H1 (cell line): ENCODE measurements at places on chromosomes 3 and 15.

GRCh38 chr3:20935791-20936190, 749.8 kb upstream of the SGO1 start:
- DNase-seq = no peak

DNA sequence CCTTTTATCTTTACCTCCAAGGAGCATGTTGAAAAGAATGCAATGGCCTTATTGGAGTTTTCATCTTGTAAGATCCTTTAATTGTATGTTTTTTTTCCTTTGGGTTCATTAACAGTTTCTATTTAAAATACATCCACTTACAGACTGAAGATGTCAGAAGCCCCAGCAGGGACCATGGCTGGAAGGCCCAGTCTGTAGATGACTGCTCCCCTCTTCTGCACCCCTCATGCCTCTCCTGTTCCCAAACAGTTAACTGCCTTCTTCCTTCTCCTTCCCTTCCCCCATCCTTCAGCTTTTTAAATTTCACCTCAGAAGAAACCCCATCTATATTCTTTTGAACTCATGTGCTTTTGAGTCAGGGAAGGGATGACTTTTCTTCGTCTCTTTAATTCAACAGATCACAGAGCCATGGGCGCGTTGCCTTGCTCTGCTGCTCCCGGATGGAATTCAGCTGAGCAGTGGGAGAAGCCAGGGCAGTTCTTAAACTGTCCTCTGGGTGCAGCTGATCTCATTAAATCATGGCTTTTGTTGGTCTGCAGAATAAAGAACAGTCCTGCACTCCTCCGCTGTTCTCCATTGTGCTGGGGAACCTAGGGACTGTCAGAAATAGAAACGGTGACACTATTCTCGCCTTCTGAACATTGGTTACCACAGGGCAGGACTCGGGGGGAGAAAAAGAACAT, 71.5 kb upstream of the EIF1B start:
- DNase-seq = no peak

DNA sequence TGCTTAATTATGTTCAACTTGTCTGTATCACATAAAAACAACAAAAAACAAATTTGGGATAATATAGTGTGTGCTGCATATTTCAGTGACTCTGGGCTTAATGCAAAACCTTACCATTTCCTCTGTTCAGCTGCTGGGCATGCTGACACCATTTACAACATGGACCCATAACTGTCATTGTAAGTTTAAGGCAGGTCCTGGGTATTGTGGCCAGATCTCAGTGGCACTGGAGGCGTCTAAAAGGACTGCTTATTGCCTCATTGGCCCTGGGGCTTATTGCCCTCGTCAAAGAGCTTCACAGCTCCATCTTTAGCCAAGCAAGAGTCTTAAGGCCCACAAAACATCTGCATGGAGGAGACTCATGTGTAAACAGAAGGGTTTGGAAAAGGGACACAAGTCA, 390.2 kb downstream of the NR2F2 start:
- no peak for DNase-seq

GRCh38 chr3:87062685-87063084, 71.7 kb upstream of the VGLL3 start:
- DNase-seq = no peak

DNA sequence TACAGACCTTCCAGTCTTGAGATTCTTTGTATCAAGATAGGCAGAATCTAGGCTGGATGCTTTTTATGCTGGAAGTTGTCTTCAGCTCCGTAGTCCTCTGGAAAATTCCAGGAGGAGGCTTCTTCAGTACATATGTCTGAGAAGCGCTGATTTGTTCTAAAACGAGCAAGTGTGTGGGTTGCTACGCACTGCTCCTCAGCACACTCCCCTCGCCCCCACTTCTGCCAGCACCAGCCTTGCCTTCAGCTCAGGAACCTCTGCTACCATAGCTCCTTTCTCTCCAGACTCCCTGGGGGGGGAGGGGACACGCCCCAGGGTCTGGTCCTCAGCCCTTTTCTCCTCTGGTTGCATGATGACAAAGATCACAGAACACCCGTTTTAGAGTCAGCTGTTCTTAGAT, 75.5 kb upstream of the TRA2B start:
- DNase-seq = no peak

DNA sequence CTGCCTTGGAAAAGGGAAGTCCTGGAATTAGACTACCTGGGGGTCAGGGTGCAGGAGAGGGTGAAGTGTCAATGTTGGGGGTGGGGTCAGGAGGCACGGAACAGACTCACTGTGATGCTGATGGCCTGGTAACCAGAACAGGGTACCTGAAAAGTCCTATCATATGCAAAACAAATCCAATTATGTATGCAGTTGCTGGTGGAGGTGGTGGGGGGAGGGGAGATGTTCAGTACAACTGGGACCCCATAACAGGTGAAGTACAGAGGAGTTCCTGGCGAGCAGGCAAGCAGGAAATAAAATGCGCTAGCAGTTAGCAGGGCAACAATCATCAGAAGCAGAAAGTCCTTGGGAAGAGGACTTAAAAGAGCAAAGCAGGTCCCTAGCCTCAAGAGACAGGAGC, 4.2 kb upstream of the KATNBL1 start:
- DNase-seq = peak; percentile 46

GRCh38 chr3:106083207-106083606, 214.4 kb upstream of the CBLB start:
- no peak for DNase-seq

- no peak for DNase-seq
These were observed 60.1 kb downstream of the DAPK2 start for GRCh38 chr15:63986185-63986680.

- no peak for DNase-seq
These were observed 732.8 kb upstream of the CFAP20DC start for GRCh38 chr3:59782664-59783063.

DNA sequence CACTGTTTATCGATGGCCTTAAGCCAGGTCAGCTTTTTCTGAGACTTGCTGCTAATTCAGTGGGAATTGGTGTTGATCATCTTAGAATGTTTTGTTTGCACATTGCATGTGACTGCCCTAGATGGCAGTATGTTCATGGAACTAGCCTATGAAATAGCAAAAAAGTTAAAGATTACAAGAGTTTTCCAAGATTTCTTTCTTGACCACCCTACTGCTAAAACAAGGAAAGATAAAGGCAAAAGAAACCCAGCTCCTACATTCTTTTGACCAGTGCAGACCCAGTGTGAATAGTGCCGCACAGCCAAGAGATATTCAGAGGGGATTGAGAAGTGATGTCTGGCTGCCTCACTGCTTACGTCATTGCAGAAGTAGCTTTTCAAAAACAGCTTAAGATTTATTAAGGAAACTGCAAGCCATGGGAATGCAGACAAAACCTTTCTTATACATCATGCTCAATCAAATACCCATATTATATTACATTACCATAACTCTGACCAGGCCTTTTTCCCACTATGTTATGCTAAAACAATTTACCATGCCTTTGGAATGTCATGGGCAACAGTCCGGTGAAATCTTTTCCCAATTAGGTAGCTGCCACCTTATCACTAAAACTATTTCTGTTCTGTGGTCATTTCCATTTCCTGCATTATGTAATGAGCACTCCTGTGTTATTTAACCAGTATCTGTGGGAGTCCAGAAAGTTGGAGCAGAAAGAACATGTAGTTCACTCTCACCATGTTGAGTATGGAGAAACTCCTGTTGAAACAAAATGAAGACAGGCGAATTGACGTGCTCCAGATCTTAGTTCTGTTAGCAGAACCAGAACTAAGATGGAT, 6.0 kb downstream of the PHLDB2 start:
- no peak for DNase-seq

DNA sequence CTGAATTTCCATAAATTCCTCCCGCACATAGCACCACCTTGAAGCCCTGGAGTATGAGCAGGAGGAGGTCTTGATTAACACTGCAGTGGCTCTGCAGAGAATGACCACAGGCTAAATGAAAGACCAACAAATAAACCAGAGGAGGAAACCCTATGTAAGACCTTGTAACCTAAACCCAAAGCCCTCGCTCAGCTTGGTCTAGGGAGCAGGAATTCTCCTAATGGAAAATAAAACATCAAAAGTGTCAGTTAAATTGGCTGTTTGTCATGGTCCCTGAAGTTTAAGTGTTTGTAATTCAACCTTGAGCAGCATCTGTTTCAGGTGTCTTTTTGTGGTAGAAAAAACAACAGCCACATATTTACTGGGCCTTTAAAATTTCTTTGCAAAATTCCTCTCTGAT, 9.2 kb upstream of the UBE2Q2 start:
- no peak for DNase-seq

- DNase-seq = no peak
These were observed 895 bp downstream of the GATA2 start for GRCh38 chr3:128491941-128492670.

DNA sequence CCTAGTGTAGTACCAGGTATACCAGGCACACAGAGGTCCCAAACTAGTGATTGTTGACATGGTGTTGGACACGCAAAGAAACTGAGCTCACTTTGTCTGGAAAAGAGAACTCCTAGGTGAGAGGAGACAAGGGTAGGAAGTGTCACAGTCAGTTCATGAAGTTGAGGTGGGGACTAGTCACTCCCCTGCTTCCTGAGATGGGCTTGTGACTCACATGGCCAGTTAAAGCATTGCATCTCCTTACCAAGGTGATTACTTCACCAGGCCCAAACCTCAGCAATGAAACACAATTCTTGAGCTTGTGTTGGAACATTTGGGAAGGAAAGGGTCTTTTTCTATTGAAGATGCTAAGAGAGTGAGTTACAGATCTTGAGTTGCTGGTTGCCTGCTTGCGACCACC, 49.2 kb upstream of the RAD18 start:
- no peak for DNase-seq

- DNase-seq = no peak
These were observed 17.4 kb downstream of the PLXNB1 start for GRCh38 chr3:48412375-48413001.

DNA sequence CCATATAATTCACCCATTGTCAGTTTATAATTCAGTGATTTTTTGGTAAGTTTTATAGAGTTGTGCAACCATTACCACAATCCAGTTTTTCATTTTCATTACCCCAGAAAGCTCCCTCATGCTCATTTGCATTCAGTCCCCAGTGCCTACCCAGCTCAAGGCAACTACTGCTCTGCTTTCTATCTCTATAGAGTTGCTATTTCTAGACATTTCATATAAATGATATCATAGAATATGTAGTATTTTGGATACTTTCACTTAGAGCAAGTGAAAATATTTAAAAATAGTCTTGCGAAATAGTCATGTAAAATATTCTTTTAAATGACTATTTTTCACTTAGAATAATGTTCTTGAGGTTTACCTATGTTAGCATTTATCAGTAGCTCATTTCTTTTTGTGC, 42.1 kb downstream of the ZNF654 start:
- DNase-seq = no peak

DNA sequence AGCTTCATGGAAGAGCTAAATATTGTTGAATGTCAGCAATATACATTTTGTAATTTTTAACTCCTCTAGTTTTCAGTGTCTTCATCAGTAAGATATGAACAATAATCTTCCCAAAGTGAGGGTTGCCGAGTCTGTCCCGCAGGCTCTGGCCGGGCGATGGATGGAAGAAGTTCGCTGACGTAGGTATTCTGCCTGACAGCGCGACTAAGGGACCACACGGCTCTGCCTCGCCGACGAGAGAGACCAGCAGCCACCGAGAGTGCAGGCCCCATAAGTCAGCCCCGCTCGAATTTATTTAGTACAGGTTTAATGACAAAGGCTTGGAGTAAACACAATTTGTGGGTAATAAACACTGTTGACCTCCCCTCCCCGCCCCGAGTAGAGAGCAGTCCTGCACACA, 427.4 kb upstream of the NECTIN3 start:
- no peak for DNase-seq

GRCh38 chr3:108406063-108406660, 104.2 kb downstream of the MYH15 start:
- no peak for DNase-seq

GRCh38 chr3:195028877-195029606, 241.9 kb downstream of the XXYLT1 start:
- no peak for DNase-seq

DNA sequence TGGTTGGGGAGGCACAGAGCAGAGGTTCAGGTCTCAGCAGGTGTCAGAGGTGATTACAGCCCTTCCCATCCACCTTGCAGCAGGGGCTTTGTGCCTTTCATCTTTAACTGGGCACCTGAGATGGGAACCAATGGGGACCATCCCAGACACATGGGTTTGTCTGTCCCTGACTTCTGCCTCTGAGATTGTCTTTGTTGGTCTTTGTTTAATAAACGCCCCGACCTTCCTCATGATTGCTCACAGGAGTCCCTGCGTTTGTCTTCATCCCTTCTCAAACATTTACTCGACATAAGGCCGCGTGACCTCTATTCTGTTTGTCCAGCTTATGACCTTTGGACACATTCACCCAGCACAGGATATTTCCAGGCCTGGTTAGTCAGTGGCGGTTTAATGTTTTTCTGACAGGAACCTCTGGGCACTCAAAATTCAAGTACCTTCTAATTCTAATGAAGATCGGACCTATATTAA, 5.9 kb downstream of the ZSCAN2 start:
- DNase-seq = no peak

- DNase-seq = no peak
These were observed 1.8 kb upstream of the HAPLN3 start for GRCh38 chr15:88897142-88897455.

DNA sequence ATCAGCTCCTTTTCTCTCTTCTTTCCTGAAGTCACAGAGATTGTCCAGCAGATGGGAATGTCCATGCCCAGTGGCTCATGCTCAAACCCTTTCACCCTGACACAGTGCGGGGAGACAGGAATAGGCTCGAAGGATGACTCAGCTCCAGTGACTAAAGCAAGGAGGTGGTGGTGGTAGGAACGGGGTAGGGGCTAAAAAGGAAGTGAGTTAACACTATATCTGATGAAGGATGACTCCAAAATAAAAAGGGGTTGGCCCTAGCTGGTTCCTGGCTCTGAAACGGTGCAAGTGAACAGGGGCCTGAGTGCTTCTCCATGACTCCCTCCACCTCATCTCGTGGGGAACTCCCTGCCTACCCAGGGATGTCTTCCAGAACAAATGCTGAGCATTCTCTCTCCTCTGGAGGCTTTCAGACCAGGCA, 167.4 kb upstream of the LPP start:
- no peak for DNase-seq

GRCh38 chr3:177487635-177488186, 290.4 kb upstream of the TBL1XR1 start:
- no peak for DNase-seq

GRCh38 chr15:45095661-45096060, 18.3 kb downstream of the DUOX2 start:
- no peak for DNase-seq

DNA sequence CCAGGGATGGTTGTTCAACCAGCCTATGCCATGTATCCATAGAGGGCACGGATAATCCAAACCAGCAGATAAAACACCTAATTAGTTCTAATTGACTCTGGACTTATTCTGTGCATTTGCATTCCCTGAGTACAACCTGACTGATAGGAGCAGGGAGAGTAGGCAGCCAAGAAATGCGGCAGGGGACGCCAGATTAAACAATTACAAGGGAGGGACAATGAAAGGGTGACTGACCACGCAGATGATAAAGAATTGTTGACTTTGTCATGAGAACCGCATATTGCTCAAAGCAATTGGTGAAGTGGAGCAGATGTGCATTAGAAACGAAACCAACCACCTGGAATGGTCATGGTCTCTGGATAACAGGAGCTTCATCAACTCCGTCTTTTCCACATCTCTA, 369.1 kb upstream of the FRG2C start:
- DNase-seq = no peak
